ENCODE measurements at places on chromosomes 11 and 22.

GRCh38 chr22:16866167-16866566, 41.0 kb upstream of the XKR3 start:
- DNase-seq: no peak

GRCh38 chr11:6387811-6388599, 2.3 kb upstream of the SMPD1 start:
- DNase-seq: no peak

DNA sequence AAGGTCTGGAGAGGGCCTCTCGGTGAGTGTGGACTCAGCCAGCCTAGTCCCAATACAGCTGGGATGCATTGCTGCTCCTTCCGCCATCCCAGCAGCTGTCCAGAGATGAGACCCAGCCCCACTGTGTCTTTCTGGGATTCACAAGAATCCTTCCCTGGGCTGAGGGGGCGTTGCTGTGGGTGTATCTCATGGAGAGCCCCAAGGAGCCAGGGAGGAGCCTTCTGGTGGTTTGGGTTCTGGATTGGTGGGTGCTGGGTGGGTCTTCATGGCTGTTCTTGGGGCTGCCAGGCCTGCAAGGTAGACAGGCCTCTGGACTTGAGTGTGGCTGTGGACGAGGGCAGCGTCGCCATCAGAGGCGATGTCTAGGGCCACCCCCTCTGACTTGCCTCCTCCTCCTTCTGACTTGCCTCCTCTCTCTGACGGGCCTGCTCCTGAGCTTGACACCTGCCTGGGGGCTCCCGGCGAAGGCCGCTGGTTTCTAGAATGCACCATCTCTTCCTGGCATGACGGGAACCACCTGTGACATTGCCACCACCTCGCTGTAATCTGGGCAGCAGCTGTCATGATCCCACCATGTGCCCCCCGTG, 17.2 kb downstream of the KCNQ1 start:
- no peak for DNase-seq

DNA sequence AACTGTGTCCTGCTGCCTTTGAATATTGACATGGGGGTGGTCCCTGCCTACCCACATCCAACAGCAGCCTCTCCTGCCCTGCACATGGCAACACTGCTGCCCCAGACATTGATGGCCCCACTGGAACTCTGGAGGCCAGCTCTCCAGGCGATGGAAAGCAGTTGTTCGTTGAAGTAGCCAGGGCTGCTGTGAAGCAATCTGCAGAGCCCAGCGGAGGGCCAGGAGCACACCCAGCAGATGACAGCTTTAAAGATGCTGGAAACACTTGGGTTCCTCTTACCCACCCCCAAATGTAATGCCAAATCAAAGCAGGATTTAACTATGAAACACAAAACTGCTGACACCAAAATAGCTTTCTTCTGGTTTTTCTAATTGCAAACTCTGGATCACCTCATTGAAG, 165.6 kb upstream of the NAV2 start:
- no peak for DNase-seq

DNA sequence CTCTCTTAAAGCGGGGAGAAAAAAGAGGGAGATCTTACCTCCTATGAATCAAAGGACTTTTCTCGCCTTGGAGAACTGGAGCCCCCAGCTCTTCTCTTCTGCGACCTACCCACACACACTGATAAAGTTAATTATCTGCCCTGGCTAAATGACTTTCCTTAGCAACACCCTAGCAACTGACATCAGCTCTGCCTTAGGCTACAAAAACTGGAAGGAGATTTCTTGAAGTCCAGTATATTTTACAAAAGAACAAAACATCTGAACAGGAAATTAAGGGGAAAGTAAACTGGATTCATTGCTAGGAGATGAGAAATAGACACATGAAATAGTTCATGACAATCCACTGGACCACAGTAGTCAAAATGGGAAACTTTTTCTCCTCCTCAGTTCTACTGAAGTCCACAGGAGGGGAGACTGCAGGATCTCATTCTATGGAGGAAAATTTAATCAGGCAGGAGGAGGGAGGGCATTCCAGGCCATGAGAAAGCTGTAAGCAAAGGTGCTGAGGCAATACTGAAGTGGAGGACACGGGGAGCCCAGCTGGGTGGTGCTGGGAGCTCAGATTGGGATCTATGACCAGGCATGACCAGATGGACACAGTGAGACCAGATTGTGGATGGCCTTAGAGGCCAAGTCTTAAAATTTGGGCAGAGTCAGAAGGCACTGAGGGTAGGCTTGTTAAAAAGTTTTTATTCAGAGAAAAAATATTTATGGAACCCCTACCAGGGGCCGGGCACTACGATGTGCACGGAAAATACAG, 3.7 kb upstream of the SPON1 start:
- no peak for DNase-seq

- no peak for DNase-seq
These were observed 2.2 kb upstream of the TOP3B start for GRCh38 chr22:21984793-21985192.

GRCh38 chr22:35230417-35230816, 26.9 kb upstream of the HMGXB4 start:
- DNase-seq: no peak

GRCh38 chr11:61174273-61174672, 13.0 kb upstream of the VPS37C start:
- DNase-seq: no peak

DNA sequence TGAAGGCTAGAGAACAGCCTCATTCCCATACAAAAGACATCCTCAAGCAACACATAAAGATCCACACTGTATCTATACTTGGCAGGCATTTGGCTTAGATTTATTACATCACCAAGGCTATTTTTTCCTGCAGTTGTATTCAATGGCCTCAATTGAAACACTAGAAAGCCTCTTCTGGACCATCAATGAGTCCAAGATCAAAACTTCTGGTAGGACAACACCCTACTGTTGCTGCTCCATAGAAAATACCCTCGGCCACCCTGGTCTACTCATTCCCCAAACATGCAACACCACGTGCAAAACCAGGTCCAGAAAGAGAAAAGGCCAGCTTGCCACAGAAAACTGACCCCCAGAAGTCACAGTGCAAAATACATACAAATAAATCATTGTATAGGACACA, 56.9 kb upstream of the CADM1 start:
- DNase-seq: no peak

Measured in NCI-H2081 treated with DMSO at 0.1 percent for 48 hours (cell line).